Small intestine (tissue), 16 donors: ENCODE measurements at places on chromosomes 6 and 20. TPM values are rescaled to one million over a fixed set of nuclear protein-coding genes. Genes with fewer than 3 reads are reported as not detected.

The AVP gene
- polyA plus RNA-seq, result not detected

The HLA-DQA1 gene
- 31.1 TPM for polyA plus RNA-seq

The FILIP1 gene
- 1.4 TPM for polyA plus RNA-seq

The PGC gene
- polyA plus RNA-seq, result 51.3 TPM

The DLL1 gene
- polyA plus RNA-seq, result 0.81 TPM
